ENCODE measurements at places on chromosomes 7 and 10. TPM values are rescaled to one million over a fixed set of nuclear protein-coding genes. Genes with fewer than 3 reads are reported as not detected.

- no peak for DNase-seq
Measured at GRCh38 chr10:100808876-100809275, 63.5 kb downstream of the PAX2 start.

DNA sequence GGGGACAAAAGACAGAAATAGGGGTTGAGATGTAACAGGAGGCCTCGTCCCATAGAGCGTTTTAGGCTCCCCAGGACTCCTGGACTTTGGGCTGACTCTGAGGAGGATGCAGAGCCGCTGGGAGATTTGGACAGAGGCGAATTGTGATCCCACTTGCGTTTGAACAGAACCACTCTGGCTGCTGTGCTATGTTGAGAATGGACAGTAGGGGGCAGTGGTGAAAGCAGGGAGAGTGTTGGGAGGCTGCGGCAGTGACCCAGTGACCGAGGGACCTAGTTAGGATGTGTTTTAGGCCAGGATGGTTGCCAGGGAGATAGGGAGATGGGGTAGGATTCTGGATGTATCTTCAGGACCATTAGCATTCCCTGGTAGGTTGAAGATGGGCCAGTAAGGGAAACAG lies 271.6 kb downstream of the CCDC3 start:
- DNase-seq, result no peak

The INA gene
- 0.99 TPM for total RNA-seq

DNA sequence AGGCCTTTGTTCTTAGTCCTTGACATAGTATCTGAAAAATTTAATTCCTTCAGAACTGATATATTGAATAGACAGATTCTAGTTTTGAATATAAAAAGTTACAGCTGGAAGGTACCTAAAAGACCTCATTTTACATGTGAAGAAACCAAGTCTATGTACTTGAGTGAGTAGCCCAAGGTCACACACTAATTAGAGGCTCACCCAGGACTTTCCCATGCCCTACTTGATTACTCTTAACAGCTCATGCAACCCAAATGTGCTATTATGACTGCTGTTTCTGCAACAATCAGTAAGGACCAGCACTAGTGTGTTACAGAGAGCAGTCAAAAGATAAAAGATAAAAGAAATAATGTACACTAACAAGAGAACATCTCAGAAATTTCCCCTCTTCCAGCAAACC lies 40.7 kb upstream of the BET1 start:
- DNase-seq, result no peak

All from skin of body (tissue), 3 donors.